ENCODE measurements at places on chromosomes 3 and 15.

GRCh38 chr3:169668072-169668956, 4.8 kb upstream of the MECOM start:
- no peak for DNase-seq

DNA sequence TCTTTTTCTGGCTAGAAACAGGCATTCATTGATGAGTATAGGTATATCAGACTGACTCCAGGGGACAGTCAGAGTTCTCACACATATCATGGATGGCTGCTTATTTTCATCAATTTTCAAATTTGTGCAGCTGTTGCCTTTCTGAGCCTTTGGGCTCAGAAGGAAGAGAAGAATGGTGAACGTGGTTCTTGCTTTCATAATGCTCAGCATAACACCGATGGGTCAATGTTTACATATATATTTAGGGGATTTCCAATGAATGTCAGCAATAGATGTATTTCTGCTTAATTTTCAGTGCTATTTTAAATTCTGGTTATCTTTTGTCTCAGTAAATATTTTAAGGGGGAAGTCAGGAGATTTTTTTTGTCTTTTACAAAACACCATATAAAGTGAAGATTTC, 581.4 kb upstream of the DPPA4 start:
- no peak for DNase-seq

DNA sequence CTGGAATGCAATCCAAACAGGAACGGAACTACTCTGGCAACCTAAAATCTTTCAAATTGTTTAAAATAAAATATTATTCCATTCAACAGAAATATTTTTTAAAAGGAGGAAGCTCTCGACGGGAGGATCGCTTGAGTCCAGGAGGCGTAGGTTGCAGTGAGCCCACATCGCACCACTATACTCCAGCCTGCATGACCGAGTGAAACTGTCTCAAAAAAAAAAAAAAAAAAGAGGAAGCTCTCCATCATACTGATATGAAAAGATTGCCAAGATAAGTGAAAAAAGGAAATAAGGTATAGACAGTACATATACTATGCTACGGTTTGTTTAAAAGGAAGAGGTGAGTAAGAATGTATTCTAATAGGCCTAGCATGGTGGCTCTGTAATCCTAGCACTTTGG, 3.6 kb downstream of the RAD18 start:
- no peak for DNase-seq

GRCh38 chr3:112875561-112875960, 28.9 kb upstream of the CD200R1L start:
- DNase-seq, result no peak

DNA sequence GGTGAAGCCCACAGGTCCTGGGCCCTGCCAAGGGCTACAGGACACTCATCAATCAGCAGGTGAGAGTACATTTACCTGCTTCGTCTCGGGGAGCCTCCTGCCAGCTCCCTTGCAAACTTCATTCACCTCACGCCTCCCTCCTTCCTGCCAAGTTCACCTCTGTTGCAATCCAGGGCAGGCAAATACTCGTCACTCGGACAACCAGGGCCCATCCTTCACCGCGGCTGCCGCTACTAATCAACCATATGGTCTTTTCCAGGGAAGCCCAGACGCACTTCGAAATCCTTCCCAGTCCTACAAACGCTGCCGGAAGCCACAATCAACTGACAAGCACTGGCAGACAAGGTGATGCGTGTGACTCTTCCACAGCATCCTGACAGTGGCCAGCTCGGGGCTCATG, 200.7 kb upstream of the NSMCE3 start:
- no peak for DNase-seq

GRCh38 chr15:74798388-74799254, 14.0 kb upstream of the LMAN1L start:
- no peak for DNase-seq

DNA sequence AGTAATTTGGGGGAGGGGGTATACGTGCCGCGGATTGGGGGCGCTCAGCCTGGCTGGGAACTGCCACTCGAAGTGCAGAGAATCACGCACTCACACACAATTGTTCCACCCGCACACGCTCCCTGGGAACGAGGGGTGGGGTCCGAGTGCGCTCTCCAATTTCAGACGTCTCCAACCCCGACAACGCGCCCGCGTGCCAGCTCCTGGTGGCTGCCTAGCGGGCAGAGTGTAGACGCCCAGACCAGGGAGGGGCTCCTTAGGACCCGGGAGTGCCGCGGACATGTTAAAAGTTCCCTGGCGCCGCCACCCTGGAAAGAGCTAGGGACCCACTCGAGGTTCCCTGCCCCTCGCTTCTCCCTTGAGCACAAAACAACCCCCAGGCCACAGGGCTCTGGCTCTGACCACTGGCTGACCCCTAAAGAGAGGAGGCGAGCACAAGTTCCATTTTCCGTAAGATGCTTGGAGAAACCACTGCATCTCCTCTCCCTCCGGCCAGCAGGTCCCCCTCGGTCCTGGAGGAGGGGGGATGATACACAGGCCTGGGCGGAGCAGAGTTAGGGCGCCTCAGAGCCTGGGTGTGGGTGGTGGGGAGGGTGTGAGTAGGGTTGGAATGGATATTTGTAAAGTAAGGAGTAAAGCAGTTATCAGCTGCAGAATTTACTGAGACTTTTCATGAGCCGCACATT, 894 bp upstream of the ANKRD63 start:
- no peak for DNase-seq

DNA sequence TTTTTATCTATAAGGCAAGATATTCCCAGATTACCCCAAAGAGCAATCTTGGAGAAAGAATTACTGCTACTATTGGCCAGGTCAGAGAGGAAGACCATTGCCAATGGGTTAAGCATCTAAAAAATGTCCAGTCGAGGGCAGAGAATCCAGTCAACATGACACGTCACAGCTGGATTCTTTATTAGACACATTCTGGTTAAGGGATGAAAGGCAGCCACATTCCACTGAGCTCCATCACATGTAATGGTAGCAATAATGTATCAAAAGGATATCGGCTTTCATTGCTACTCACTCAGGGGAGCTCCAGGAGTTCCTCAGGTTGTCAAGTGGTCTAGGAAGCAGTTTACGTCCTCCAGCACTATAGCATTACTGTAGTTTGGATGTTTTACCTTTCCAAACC, 421.1 kb downstream of the PLOD2 start:
- no peak for DNase-seq

- DNase-seq, result no peak
Measured at GRCh38 chr15:75138016-75138999, 63.4 kb upstream of the C15orf39 start.

GRCh38 chr15:58583171-58583908, 151.5 kb downstream of the LIPC start:
- no peak for DNase-seq

GRCh38 chr3:15122398-15122797, 23.4 kb upstream of the RBSN start:
- no peak for DNase-seq

All from hippocampal formation (tissue), 2 donors.